ENCODE measurements at places on chromosomes 3 and 15. TPM values are rescaled to one million over a fixed set of nuclear protein-coding genes. Genes with fewer than 3 reads are reported as not detected.

WDR93 gene
- total RNA-seq: not detected

NCBP2 gene
- 118 TPM for total RNA-seq

GMNC gene
- total RNA-seq: 0.64 TPM

IVD gene
- total RNA-seq: 44.3 TPM

KBTBD13 gene
- not detected for total RNA-seq

GOLGA6L4 gene
- total RNA-seq: 14.6 TPM

CYP1A2 gene
- total RNA-seq: not detected

SLC9C1 gene
- not detected for total RNA-seq

CEMIP gene
- 0.25 TPM for total RNA-seq

TEX9 gene
- total RNA-seq: 6.1 TPM

BFSP2 gene
- total RNA-seq: not detected

THAP10 gene
- total RNA-seq: 3.3 TPM

PLA2G4F gene
- total RNA-seq: not detected

HMCES gene
- 37.7 TPM for total RNA-seq

GP5 gene
- 0.15 TPM for total RNA-seq

GABRR3 gene
- total RNA-seq: not detected

GCSAM gene
- not detected for total RNA-seq

MELTF gene
- total RNA-seq: 31.8 TPM

SECISBP2L gene
- total RNA-seq: 60.2 TPM

CLRN1 gene
- not detected for total RNA-seq

PRSS50 gene
- not detected for total RNA-seq

GPR176 gene
- total RNA-seq: 15.9 TPM

LMAN1L gene
- total RNA-seq: not detected

SLCO2A1 gene
- not detected for total RNA-seq

POPDC2 gene
- total RNA-seq: 1.4 TPM

DLEC1 gene
- total RNA-seq: 0.42 TPM

PLIN1 gene
- not detected for total RNA-seq

APH1B gene
- total RNA-seq: 27.8 TPM

CEP19 gene
- 3.3 TPM for total RNA-seq
